ENCODE measurements at places on chromosomes 3 and 15. TPM values are rescaled to one million over a fixed set of nuclear protein-coding genes. Genes with fewer than 3 reads are reported as not detected.

Gene TMEM266
- total RNA-seq = not detected

Gene REC114
- total RNA-seq = not detected

Gene ZNF502
- 1.3 TPM for total RNA-seq

Gene CCDC54
- total RNA-seq = not detected

Gene ALPK3
- 0.20 TPM for total RNA-seq

Gene PATL2
- 25.5 TPM for total RNA-seq

Gene BHLHE40
- 207 TPM for total RNA-seq

Data from activated naive CD4-positive, alpha-beta T cell treated with anti-CD3 and anti-CD28 coated beads, Interleukin-2, amount 10 ng/mL, durations not matched to agents 5 hours and 36 hours (primary cell).